ENCODE measurements at places on chromosomes 2 and 18.

DNA sequence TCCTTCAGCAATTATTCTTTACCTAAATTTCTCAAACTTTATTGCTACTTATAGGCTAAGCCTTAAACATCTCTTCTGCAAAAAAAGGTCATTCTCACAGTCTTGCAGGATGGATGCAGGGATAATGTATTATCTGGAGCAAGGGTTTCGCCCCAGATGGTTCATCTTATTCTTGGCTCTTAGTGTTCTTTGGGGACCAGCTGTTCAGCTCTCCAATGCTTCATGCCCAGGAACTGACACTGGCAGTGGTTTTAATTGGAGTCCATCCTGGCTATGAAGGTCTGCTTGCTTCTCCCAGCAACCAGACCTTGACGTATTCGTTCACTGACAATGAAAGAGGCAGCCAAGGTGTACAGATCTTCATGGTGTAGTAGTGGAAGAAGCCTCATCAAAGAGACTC, 331.9 kb downstream of the SLC8A1 start:
- DNase-seq: no peak

- DNase-seq: no peak
These were observed 281.8 kb downstream of the CLIP4 start for GRCh38 chr2:29397039-29397438.

DNA sequence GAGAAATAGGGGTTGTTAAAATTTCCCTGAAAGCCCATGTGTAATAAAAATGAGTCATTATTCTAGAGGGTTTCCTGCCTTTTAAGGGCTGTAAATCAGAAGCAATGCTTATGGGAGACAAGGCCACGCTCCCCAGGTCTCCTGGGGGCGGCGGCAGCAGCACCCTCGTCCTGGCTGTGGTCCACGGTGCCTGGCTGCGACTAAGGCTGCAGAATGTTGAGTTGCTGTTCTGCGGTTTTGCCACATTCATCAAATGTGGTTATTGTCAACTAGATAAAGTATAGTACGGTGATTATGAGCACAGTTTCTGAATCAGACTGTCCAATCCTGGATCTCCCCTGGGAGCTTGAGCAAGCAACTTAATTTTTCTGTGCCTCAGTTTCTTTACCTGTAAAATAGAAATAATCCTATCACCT, 11.9 kb upstream of the AGFG1 start:
- DNase-seq: peak; percentile 57

DNA sequence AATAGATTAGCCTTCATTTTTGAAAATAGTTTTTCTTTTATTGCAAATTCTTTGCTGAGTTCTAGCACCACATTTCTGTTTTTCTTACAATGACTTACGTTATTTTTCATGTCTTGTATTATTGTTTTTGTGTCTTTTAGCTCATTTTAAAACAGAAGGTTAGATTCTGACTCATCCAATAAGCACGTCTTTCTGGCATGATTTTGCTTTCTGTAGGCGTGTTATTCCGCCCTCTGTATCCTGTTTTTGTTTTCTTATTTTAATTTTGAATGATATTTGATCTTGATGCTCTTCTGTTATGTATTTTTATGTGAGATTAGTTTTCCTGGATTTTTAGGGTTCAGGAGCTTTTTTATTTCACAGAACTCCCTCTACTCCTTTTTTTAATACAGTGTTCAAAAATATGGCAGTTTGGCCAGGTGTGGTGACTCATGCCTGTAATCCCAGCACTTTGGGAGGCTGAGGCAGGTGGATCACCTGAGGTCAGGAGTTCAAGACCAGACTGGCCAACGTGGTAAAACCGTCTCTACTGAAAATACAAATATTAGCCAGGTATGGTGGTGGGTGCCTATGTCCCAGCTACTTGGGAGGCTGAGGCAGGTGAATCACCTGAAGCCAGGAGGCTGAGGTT, 145.0 kb downstream of the CLIP4 start:
- no peak for DNase-seq

- DNase-seq: no peak
These were observed 3.6 kb upstream of the CWC22 start for GRCh38 chr2:180010701-180011100.
